CD4-positive, alpha-beta T cell treated with Interleukin-15 for 4 hours (primary cell): ENCODE measurements at places on chromosomes 5 and 9.

DNA sequence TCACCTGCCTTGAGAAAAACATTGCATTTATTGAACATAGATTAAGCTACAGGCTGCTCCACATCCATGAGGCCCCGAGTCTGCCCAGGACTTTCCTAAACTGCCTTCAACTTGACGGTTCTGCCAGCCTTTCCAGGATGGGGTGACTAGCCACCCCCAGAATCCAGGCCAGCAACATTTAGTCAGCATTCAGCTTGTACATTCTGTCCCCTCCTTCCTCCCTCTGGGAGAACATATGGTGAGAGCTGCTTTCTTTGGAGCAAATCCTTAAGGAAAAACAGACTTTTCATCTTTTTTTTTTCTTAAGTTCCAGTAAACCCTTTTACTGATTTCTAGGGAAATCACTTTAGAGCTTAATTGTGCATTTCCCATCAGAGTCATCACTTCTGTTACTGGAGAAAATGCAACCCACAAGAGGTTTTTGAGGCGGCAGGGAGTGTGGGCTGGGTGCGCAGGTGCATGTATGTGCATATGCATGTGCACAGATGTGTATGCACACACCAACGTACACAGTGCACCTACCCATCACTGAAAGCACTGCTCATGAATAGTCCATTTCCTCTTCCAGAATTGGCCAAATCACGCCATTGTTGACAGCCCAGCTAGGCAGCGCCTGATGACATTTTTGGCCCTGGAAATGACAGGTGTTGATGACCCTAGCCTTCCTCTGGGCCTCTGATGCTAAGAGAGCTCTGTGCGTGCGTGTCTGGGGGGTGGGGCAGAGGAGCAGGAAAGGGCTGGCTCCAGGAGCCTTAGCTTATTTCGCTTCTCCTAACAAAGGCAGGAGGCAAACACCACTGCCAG lies 145.6 kb downstream of the HSD17B3 start:
- no peak for DNase-seq

DNA sequence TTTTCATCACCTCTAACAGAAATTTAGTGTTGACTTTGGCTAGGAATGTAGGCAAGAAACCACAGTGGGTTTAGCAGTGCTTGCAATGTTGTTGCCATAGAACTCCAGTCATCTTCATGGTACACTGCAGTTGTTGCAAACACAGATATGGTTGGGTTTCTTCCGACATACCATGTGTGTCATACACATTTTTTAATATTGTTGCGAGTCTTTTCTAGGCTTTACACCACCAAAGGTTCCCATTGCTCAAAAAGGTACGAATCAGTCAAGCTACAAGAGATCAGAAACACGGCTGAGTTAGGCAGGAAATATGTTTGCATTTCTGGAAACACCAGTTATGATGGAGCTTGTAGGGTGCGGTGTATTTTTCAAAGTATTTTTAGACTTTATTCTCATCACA lies 172.4 kb downstream of the SYK start:
- DNase-seq: no peak

- no peak for DNase-seq
Observed at GRCh38 chr9:134959126-134959970, 41.6 kb upstream of the FCN1 start.

DNA sequence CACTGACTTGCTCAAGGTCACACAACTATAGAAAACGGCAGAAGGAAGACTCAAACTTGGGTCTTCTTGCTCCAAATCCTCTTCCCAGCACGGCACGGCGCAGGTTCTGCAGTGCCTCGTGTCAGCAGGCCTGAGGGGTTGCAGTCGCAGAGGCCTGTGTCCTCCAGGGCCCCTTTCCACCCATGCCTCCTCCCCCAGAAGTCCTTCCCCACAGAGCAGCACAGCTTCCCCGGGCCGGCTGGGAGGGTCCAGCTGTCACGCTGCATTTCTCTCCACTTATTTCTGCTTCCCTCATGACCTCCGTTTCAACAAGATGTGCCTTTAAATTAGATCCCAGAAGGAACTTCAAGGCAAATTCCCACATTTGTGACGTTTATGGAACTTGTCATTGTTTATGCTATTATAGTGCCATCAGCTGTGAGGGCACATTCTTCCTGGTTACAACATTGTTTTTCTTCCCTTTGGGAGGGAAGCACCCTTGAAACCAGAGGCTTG lies 148.4 kb downstream of the C5orf15 start:
- DNase-seq: no peak

DNA sequence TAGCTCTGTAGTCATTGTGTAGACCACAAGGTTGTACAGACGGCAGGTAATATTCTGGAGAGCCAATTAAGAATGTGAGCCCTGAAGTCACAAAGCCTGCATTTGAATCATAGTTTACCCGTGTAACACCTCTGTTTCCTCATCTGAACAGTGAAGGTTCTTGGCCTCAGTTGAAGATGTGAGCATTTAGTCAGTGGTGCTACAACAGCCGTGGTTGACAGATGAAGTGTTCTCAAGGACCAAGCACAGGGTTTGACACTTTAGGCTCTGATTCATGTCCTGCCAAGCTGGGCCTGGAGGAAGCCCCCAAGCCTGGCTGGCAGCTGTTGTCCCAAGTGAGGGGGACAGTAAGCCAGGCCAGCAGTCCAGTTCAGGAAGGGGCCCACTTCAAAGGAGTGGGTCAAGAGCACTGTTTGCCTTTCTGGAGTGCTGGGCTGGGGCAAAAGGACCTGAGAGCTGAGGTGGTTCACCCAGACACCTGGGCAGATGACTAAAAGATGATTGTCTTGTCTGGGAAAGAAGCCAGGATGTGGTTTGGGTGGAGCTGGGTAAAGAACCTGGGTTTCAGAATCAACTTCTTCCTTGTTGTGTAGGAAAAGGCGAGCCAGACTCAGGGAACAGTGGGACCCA lies 20.7 kb downstream of the FAXDC2 start:
- peak; percentile 57 for DNase-seq

DNA sequence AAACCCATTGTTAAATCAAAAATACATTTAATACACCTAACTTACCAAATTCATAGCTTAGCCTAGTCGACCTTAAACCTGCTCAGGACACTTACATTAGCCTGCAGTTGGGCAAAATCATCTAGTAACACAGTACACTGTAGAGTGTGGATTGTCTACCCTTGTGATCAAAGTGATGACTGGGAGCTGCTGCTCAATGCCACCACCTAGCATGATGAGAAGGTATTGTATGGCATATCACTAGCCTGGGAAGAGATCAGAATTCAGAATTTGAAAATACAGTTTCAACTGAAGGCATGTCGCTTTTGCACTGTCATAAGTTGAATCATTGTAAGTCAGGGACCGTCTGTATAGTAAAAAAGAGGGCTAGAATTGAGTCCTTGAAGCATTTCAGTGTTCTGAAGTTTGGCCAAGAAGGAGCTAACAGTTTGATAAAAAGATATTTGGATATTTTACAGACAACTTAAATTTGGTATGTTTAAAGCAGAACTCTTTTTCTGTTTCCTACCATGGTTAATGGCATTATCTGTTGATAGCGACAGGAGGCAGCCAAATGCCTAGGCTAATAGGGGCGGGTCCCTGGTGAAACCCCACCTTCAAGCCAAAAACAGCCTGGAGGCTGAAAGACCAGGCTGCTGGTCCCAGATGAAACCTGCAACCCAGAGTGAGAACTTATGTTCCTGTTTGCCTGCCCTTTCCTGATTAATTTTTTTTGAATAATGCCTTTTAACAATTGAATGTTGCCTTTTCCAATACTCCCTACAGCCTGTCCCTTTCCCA lies 23.0 kb downstream of the SMIM15 start:
- no peak for DNase-seq

GRCh38 chr5:122653087-122654017 lies 121.5 kb upstream of the SNX2 start:
- DNase-seq: no peak

- no peak for DNase-seq
Observed at GRCh38 chr5:177313561-177314259, 2.0 kb upstream of the MXD3 start.

GRCh38 chr9:93091453-93092081 lies 4.5 kb upstream of the CARD19 start:
- DNase-seq: peak; percentile 67

GRCh38 chr5:54013556-54014194 lies 296.7 kb downstream of the ARL15 start:
- peak; percentile 7 for DNase-seq

DNA sequence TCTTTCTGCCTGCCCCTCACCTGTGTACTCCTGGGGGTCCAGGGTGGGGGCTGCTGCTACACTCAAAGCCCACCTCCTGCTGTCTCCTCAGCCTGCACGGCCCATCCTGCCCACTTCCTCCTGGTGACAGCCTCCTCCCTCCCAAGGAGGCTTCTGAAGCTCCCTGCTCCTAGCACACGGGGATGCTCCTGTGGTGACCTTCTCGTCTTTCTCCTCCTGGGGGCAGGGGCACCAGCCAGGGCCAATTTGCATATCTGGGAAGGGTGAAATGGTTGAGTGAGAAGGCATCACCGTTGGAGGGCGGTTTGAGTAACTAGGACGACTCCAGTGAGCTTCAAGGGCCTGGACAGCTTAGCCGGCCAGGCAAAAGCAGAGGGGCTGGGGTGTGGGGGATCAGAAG lies 51.9 kb upstream of the COL5A1 start:
- DNase-seq: no peak

DNA sequence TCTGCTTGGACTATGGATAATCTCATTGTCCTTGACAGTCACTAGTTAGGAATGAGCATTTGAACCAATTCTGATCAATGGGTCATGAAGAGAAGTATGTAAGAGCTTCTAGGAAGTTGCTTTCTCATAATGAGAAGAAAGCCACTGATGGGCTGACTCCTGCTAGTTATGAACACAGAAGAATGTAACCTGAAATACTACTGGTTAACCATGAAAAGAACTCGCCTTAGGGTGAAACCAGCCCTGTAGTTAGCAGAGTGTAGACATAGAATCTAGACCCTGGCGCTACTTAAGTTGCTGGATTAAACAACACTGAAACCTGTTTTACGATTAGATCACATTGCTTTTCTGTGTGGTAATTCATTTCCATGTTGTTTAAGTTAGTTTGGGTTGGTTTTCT lies 26.6 kb downstream of the SLF1 start:
- no peak for DNase-seq

- no peak for DNase-seq
Observed at GRCh38 chr9:112091810-112092209, 83.3 kb downstream of the SUSD1 start.

DNA sequence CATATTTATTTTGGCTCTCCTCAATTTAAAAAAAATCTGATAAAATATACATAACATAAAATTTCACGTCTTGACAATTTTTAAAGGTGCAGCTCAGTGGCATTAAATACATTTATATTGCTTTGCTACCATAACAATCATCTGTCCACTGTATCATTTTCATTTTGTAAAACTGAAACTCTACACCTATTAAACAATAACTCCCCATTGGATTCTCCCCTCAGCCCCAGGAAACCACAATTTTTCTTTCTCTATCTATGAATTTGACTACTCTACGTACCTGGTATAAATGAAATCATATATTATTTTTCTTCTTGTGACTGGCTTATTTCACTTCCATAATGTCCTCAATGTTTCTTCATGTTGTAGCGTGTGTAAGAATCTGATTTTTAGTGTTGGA lies 563.5 kb downstream of the PRR16 start:
- no peak for DNase-seq

- no peak for DNase-seq
Observed at GRCh38 chr5:45604092-45604491, 92.1 kb downstream of the HCN1 start.

DNA sequence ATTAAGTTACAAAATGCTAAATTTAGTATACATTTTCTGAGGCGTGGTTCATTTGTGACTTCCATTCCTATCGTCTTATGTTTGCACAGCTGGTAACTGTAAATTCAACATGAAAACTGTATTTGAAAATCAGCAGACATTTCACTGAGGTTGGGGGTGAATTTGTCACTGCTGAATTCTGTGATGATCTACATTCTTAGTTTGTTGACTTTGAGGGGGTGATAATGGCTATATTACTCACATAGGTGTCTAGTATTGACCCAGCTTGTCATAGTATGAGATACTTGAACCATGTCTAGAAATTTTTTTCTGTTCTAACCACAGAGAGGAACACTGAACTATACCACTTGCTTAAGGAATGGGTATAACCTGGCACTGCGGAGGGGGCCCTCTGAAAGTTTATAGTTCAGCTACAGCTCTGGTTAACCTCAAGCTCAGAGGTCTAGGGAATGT lies 313.3 kb downstream of the PIK3R1 start:
- DNase-seq: no peak

DNA sequence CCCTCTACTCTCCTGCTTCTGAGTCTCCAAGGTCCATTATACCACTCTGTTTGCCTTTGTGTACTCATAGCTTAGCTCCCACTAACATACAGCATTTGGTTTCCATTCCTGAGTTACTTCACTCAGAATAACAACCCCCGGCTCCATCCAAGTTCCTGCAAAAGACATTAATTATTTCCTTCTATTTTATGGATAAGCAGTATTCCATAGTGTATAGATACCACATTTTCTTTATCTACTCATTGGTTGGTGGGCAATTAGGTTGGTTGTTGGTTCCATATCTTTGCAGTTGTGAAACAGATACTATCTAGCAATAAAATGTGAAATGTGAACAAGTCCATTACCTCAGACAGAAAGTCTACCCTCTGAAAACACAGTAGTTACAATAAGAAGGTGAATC lies 110.3 kb downstream of the DOCK8 start:
- DNase-seq: no peak

DNA sequence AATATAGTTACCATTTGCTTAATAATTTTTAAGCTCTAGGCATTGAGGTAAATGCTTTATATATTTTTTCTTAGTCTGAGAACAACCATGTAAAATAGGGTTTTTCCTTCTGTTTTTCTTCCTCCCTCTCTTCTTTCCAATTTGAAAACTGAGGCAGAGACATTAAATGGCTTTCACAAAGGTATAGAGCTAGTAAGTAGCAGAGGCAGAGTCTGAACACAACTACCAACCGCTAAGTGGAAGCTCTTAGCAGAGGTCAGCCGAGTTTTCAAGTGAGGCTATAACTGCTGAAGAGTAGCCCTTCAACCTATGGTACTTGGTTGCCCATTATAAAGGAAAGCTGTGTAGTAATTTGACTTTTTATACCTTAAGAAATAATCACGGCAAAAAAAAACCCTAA lies 187.1 kb downstream of the MEF2C start:
- DNase-seq: no peak

- DNase-seq: no peak
Observed at GRCh38 chr9:94199776-94200175, 59.3 kb upstream of the ZNF169 start.

GRCh38 chr9:131641618-131642495 lies 96.5 kb downstream of the PRRT1B start:
- DNase-seq: no peak

DNA sequence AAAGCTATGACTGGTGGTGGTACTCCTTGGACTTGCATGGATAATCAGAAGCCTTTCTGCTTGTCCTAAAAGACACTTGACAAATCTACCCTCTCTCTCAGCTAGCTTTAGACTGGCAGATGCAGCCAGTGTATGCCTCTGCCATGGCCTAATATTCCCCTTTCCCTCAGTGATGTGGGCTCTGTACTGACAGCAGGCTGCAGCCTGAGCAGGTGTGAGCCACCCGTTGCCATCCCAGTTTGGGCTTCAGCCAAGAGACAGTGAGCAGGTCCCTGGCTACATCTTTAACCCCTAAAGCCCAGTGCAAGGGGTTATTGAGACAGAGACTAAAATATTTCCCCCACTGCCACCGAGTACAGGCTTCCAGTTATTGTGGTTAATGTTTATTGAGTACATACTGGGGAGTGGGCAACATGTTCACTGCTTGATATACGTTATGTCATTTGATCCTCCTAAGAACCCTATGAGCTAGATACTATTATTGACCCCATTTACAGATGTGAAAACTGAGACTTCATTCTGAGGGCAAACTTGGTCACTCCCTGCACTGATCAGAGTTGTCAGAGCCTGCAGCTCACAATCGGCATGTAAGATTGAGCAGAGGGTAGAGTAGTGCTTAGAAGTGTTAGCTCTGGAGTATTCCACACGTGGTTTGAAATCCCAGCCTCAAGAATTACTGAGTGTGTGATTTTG lies 254.2 kb downstream of the ARHGAP26 start:
- DNase-seq: no peak
